RWPE2 (cell line): ENCODE measurements at places on chromosomes 7 and 10.
A peak's percentile ranks its signal among the peaks of the same experiment; 100 is the strongest.

- H3K27me3 ChIP-seq, result no peaks in the 10 kb centered on the region
- no peaks in the 10 kb centered on the region for H3K36me3 ChIP-seq
- no peak for DNase-seq
- H3K27ac ChIP-seq, result no peak overlapping the region
- H3K4me1 ChIP-seq, result peaks cover 8% of the 10 kb centered on the region
- no peak overlapping the region for H3K4me3 ChIP-seq
These were observed 317.1 kb upstream of the KLF6 start for GRCh38 chr10:4101918-4102654.

DNA sequence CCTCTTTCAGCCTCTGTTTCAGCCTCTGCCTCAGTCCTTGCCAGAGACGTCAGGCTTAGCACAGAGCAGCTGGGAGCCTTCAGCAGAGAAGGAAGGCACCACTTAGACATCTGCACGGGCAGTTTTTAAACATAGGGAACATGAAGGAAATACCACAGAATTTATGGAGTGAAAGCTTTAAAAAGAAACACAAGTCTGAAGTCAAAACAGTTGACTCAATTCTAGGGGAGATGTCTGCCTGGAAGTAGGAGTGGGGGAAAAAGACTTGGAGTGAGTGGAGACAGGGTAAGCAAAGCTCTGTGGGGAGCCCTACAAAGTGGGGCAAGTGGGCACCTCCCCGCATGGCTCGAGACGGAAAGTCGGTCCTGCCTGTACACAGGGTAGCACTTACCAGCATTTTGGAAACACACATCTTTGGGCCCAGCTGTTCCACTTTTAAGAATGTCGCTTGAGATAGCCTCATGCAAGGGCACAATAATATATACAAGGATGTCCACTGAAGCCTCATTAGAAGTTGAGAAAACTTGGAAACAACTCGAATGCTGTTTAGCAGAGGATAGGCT lies 5.0 kb upstream of the TBXAS1 start:
- no peaks in the 10 kb centered on the region for H3K4me1 ChIP-seq
- no peak overlapping the region for H3K4me3 ChIP-seq
- H3K36me3 ChIP-seq, result no peaks in the 10 kb centered on the region
- no peaks in the 10 kb centered on the region for H3K27me3 ChIP-seq
- H3K27ac ChIP-seq, result no peak overlapping the region

DNA sequence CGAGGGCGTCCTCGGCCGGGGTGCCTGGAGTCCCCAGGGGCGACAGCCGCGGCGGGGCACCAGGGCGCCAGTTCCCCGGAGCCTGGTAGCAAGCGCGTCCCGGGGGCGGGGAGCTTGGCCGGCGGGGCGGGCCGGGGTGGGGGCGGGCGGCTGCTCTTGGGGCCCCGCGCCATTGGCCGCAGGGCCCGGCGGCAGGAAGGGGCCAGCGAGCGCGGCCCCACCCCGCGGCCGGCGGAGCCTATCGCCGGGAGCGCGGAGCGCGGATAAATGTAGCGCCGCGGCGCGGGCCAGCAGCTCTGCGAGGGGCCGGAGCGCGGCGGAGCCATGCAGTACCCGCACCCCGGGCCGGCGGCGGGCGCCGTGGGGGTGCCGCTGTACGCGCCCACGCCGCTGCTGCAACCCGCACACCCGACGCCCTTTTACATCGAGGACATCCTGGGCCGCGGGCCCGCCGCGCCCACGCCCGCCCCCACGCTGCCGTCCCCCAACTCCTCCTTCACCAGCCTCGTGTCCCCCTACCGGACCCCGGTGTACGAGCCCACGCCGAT lies at the start of gene HHEX:
Gene HHEX (plus strand): TSS at position 293 of the 548 bp plus-strand sequence. CDS start 32 bp downstream, at position 325.
- H3K4me3 ChIP-seq, result peak within 1 kb of the TSS; percentile 91
- peaks cover 12% of the 10 kb centered on the region; the same call in 1 of the 2 replicates for H3K36me3 ChIP-seq
- no peak within 1 kb of the TSS for H3K27ac ChIP-seq
- no peaks in the 10 kb centered on the region for H3K27me3 ChIP-seq
- H3K4me1 ChIP-seq, result no peaks in the 10 kb centered on the region

GRCh38 chr10:31708046-31708445 lies 220.6 kb downstream of the ARHGAP12 start:
- H3K36me3 ChIP-seq, result no peaks in the 10 kb centered on the region
- H3K4me1 ChIP-seq, result peaks cover 9% of the 10 kb centered on the region
- no peak overlapping the region for H3K4me3 ChIP-seq
- no peaks in the 10 kb centered on the region for H3K27me3 ChIP-seq
- H3K27ac ChIP-seq, result peak overlapping the region; percentile 37

GRCh38 chr10:37478381-37478780 lies 353.0 kb downstream of the ANKRD30A start:
- no peaks in the 10 kb centered on the region for H3K36me3 ChIP-seq
- no peaks in the 10 kb centered on the region for H3K4me1 ChIP-seq
- no peaks in the 10 kb centered on the region for H3K27me3 ChIP-seq
- H3K27ac ChIP-seq, result no peak overlapping the region
- H3K4me3 ChIP-seq, result no peak overlapping the region
- DNase-seq, result no peak
